GM18507 (cell line): ENCODE measurements at places on chromosomes 6 and 20.
A peak's percentile ranks its signal among the peaks of the same experiment; 100 is the strongest.

DNA sequence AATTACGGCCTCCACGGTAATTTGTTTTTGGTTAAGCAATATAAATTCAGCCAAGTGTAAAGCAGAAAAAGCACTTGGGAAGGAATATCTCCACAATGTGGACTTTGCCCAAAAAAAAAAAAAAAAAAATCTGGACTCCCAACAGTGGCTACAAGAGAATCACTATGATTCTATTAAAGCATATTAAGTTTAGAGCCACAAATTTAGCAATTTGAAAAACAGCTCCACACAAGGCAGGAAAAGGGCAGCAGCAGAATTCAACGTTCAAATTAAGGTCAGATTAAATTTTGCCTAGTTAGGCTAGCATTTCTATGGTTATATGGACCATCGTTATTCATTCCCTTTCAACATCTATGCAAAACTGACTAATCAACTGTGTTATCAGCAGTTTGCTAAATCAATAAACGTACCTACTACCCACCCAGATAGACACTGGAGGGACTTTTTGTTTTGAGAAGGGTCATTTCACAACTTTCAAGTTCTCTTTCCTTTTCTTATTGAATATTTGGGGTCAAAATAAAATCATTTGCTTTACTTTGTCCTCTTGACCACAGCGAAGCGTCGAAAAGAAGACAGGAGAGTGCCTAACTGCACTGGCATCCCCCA, 1.0 kb downstream of the MCM9 start:
- no peak for DNase-seq

GRCh38 chr20:41293269-41294037, 24.1 kb downstream of the ZHX3 start:
- DNase-seq, result no peak

- DNase-seq, result no peak
Measured at GRCh38 chr20:44695295-44695673, 19.9 kb upstream of the CCN5 start.

- no peak for DNase-seq
Measured at GRCh38 chr20:16437387-16437996, 135.8 kb downstream of the KIF16B start.

DNA sequence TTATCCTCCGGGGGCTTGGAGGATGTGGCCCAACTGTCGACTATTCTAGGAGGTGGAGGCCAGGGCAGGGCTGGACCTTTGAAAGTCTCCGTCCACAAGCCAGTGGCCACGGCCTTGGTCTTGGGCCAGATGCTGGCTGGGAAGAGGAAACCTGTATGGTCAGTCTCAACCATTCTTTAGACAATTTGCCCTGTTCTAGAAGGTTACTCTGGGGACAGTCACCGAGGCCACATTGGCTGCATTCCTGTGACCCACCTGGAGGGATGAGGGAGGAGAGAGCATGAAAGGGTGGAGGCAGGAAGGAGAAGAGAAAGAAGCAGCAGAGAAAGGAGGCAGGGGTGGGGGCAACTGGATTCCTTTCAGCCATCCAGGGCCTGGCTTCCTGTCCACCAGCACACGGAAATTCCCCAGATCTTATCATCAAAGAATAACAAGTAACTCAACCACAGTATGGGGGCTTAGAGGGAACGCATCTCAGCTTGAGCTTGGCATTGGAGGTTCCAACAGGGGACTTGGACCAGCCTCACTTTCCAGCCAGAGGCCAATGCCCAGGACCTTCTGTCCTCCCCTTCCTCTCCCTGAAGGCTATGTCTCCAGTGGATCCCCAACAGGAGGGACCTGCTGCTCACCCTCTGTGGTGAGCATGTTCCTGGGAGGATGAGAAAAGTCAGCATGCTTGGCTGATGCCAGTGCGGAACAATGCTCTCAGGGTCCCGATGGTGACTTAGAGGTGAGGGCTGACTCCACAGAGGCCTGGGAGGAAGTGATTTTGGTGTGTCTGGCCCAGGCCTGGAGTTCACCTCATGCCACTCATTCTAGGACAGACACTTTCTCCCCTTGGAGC, 30.4 kb downstream of the TGM2 start:
- DNase-seq, result no peak

GRCh38 chr6:127951172-127951917, 50.5 kb upstream of the THEMIS start:
- peak; percentile 39 for DNase-seq

DNA sequence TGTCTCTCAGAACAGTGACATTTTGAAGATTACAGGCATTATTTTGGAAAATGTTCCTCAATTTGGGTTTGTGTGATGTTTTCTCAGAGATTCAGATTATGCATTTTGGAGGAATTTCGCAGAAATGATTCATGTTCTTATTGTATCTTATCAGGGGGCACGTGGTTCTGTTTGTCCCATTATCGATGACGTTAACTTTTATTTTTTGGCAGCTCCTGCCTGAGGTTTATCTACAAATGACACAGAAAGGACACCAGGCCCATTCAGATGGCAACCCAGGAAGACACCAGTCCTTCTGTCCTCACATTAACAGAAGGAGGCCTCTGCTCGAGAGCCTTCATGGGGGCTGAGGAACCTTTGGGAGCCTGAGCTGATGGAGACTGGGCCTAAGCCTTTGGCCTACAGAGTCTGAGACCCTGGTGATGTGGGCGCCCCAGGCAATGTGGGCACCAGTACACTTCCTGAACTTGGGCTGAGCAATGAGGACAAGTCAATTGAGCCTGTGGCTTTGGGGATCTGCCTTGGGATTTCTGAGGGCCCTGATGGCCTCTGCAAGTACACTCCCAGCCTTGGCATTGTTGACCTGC, 41.2 kb upstream of the EZR start:
- DNase-seq, result no peak

DNA sequence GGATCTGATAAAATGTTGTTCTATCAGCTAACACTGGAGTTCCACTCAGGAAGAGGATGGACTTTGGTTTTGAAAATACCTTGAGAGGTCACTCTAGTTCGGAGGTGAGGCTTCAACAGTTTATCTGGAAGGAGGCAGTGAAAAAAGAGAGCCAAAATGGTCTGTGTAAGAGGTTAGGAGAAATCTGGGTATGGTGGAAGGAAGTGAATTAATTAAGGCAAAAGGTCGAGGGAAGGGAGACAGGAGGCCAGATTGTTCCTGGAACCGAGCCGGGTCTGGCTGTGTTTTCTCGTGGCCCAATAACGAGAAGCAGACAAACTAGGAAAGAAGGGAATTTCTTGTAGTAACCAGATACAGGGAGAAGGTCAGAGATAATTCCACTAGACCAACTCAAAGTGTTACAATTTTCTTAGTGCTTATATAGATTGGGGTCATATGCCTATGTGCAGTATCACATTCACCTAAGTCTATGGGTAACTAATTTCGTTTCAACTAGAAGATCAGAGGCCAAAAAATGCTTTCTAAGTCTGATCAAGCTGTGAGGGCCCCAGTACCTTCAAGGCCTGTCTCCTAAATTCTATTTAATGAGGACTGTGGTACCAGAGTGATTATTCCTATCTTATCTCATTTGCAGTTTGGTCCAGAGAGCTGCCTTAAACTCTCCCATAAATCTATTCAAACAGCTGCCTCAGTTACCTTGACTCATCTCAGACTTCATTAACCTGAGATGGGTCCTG, 96.0 kb upstream of the SNX9 start:
- DNase-seq, result no peak
